ENCODE measurements at places on chromosomes 2 and 18.

- DNase-seq, result no peak
Observed at GRCh38 chr2:239951129-239951734, 73.9 kb downstream of the NDUFA10 start.

GRCh38 chr2:55141572-55142413, 90.3 kb downstream of the CLHC1 start:
- DNase-seq, result no peak

- DNase-seq, result no peak
Observed at GRCh38 chr2:27977731-27978312, 87.3 kb downstream of the BABAM2 start.

GRCh38 chr2:113407446-113408099, 29.9 kb upstream of the ZNG1B start:
- DNase-seq, result no peak

DNA sequence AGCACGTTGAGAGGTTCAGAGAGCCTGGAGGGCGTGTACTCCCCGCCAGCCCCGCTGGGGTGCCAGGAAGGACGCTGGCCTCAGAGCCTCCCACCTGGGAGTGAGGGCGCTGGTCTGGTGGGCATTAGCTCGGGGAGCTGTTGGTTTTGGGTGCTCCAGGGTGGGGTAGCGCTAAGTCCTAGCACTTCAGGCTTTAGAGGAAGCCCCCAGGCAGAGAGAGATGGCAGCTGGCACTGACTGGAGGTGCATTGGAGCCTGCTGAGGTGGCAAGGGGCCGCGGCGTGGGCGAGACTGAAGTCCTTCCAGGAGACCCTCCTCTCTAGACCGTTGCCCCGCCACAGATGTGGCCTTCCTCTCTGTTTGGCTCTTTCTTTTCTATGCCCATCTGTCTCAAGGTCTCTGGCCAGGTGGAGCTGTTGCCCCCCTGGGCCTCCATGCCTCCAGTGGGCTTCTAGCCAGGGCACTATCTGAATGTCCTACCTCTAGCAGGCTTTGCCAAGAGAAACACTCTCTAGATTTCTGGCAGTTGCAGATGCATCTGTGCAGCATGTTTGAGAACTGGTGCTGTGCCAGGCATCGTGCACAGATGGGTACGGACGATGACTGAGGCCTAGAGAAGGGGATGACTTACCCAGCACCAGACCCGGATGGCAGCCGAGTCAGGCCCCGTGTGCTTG, 6.6 kb downstream of the CAPN10 start:
- no peak for DNase-seq

DNA sequence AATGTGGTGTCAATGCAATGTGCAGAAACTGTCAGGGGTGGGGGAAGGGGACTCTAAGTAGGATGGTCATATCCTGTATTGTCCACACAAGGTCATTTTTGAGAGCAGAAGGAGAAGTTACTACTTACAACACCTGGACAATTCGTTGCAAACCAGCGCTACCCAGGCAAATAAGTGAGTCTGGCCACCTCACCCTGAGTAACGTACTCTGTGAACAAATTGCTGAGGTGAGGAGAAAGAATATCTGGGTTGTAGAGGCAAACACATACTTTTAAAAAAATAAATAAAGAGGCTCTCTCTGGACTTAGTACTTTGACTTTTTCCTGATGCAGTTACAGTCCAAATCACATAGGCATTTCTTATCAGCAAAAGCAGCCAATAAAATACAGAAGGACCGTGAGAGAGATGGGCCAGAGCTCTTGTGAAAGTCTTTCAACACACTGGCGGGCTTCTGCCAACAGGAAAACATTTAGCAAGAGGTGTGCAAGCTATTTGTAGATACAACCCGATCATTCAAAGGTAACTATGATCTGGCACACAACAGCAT, 268.2 kb upstream of the ID2 start:
- DNase-seq, result no peak

GRCh38 chr2:238763471-238763995, 84.4 kb upstream of the TWIST2 start:
- no peak for DNase-seq

GRCh38 chr2:144990661-144991060, 470.7 kb upstream of the ZEB2 start:
- DNase-seq, result no peak

DNA sequence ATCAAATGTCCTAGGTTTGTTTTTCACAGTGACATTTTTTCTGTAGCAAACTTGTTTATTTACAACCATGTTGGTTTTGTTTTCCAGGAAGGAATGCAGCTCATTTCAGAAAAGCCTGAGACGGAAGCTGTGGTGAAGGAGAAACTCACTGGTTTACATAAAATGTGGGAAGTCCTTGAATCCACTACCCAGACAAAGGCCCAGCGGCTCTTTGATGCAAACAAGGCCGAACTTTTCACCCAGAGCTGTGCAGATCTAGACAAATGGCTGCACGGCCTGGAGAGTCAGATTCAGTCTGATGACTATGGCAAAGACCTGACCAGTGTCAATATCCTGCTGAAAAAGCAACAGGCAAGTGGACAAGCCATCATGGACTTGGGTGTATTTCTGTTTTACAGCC, 79.2 kb upstream of the EML6 start:
- DNase-seq, result no peak

- DNase-seq, result no peak
Observed at GRCh38 chr2:97774425-97774824, 61.0 kb downstream of the ZAP70 start.

- peak; percentile 4 for DNase-seq
Observed at GRCh38 chr18:59446012-59446411, 86.9 kb upstream of the LMAN1 start.

DNA sequence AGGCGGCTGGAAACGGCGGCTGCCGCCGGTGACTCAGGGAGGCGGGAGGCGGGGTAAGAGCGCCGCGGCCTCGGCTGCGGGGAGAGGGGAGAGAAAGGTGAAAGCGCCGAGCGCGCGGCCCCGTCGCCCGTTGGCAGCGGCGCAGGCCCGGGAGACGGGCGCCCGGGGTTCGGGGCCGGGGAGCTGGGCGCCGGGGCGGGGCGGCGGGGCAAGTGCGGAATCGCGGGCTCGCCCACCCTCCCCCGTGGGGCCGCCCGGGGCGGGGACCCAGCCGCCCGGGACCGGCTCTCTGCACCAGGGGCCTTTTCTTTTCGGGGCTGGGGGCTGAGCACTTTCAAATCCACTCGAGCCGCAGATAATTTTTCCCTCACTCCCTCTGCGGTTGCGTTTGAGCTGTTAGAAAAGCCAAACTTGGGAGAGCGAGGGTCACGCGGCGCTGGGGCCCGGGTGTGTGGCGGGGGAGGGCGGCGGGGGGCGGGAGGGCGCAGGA, 266 bp downstream of the KDM3A start:
- DNase-seq, result no peak

Measured in hematopoietic multipotent progenitor cell (in vitro differentiated cells).